Neural crest cell (in vitro differentiated cells): ENCODE measurements at places on chromosomes 16 and 17.

DNA sequence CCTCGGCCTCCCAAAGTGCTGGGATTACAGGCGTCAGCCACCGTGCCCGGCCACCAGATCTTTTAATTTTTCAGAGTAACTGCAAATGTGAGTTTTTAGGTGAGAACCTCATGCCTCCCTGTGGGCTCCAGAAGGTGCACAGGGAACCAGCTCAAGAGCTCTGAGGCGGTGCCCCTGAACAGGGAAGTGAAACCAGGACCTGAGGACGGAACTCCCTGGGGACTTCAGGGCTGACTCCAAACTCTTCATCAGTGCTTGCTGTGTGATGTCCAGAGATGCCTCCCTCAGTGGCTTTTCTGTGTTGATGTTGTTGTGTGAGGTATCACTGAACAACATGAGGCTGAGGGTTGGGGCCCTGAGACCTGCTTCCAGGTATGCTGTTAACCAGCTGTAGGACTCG is 23.8 kb downstream of the SLC12A3 start:
- no peak for DNase-seq

DNA sequence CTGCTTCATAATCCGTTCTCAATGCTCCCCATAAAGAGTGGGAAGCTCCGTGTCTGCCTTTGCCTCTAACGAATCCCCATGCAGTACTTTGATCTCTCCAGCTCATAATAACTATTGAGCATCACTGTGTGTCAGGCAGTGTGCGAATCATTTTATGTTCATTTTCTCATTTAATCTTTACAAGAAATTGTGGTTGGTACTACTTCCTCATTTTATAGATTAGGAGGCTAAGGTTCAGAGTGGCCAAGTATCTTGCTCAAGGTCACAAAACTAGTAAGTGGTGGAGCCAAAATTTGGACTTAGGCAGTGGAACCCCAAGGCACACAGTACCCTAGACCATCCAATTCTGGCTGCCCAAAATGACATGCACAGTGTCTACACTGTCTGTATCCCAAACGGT is 44.8 kb downstream of the ABCC12 start:
- DNase-seq, result no peak

- no peak for DNase-seq
These were observed 1.6 kb downstream of the HP start for GRCh38 chr16:72055911-72056310.

DNA sequence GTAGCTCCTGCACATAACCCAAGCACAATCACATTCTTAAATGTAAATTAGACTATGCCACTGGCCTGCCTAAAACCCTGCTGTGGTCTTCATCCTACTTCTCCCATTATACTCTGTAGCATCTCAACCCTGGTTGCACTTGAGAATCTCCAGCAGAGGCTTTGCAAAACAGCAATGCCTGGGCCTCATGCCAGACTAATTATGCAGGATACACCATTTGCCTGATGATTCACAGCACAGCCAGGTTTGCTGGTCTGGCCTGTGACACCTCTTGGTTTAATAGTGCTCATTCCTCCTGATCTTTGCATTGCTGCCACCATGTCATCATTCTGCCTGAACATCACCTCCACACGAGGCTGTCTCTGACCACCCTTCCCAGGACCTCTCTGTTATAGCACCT is 491.9 kb upstream of the TOM1L1 start:
- DNase-seq, result no peak

GRCh38 chr16:50519001-50519400 is 29.2 kb upstream of the NKD1 start:
- no peak for DNase-seq

GRCh38 chr16:27994686-27995085 is 68.8 kb downstream of the GSG1L start:
- DNase-seq, result no peak

- DNase-seq, result no peak
These were observed 110.8 kb upstream of the MPHOSPH6 start for GRCh38 chr16:82280867-82281266.

- DNase-seq, result no peak
These were observed 12.0 kb downstream of the RARA start for GRCh38 chr17:40320756-40321523.

DNA sequence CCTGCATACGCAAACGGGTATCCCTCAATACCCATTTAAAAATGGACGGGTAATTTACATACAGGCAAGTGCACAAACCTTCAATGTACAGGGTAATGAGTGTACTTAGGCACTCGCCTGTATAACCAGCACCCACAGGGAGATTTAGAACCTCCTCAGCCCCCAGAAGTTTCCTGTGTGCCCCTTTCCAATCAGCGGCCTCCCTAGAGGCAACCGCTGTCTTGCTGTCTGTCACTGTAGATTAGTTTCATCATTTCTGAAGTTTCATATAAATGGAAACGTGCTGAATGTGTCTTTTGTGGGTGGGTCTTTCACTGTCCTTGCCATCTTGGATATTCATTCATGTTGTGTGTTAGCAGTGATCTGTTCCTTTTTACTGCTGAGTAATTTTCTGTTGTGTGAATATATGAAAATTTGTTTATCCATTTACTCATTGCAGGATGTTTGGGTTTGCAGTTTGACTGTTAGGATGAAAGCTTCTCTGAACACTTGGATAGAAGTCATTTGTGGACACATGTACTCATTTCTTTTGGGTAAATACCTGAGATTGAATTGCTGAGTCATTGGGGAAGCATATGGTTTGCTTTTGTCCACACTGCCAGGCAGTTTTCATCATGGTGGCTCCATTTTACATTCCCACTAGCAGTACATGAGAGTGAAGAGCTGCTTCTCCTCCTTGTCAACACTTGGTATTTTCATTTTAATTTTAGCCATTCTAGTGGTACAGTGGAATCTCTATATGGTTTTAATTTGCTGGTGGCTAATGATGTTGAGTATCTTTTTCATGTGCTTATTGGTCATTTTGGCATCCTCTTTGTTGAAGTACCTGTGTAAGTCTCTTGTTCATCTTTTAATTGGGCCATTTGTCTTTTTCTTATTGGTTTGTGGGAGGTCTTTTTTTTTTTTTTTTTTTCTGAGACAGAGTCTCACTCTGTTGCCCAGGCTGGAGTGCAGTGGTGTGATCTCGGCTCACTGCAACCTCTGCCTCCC is 2.1 kb upstream of the ADCY7 start:
- DNase-seq, result no peak

- DNase-seq, result peak; percentile 90
These were observed at the start of gene AARS1 for GRCh38 chr16:70289229-70290094. AARS1 (minus strand) TSS chr16:70289506; CDS start chr16:70282763, 6,743 bp downstream.
